GM12865 (cell line): ENCODE measurements at places on chromosomes 12 and 14.

DNA sequence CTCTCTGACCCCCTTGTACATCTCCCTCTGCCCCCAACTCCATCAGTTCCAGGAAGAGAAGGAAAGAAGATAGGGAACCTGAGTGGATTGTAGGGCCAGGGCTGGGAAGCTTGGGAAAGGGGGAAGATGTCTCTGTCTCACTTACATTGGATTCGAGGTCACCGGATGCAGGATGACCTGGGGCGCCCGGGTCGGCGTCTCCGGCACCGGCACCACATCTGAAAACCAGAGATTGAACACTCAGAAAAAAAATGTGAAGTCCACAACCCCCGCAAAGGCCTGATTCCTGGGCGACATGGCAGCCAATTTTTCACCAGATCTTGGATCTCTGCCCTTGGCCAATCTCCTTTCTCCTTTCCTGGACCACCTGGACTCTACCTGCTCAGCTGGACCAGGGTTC, 169.4 kb upstream of the NOS1 start:
- DNase-seq: no peak

DNA sequence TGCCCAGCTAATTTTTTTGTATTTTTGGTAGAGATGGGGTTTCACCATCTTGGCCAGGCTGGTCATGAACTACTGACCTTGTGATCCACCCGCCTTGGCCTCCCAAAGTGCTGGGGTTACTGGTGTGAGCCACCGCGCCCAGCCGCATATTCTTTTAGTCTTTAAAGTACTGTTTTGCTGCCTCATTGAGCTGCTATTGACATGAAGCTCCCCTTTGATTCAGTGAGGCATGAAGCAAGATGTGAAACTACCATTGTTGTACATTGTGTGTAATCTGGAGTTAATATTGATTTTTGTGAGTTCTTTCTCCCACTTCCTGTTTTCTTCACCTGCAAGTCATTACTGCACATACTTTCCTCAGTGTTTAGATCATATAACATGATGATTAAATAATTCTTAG, 80.8 kb downstream of the MNAT1 start:
- DNase-seq: peak; percentile 70

GRCh38 chr14:61188196-61188595, 92.9 kb downstream of the TMEM30B start:
- DNase-seq: peak; percentile 32

DNA sequence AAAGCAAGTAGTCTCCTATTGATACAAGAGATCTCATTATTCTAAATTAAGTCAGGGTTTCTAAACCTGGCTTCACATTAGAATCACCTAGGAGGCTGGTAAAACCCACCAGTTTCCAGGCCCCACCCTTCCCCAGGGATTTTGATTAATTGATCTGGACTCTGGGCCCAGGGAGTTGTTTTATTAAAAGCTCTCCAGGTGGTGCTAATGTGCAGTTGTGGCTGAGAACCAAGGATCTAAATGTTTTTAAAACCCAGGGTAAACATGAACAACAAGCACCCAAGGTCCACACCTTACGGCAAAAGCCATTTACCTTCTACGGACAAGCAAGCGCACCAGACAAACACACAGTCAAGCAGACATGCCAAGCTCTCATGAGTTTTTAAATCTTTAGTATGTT, 73.9 kb downstream of the SLC2A13 start:
- no peak for DNase-seq

DNA sequence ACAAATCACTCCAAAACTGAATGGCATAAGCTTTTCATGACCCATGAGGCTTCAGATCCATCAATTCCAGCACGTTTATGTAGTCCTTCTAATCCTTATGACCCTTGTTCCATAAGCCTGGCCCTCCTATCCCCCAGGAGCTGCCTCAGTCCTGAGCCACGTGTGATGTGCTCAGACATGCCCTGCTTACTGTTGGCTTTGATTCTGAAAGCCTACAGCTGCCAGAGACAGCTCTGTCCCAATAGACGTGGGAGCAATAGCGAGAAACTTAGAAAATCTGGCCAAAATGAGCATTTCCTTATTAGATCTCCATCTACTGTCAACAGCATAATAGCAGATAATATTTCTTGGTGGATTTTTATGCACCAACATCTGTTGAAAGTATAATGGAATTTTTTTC, 33.2 kb downstream of the DUSP6 start:
- no peak for DNase-seq

- no peak for DNase-seq
Observed at GRCh38 chr12:44428825-44429224, 447.3 kb downstream of the NELL2 start.

DNA sequence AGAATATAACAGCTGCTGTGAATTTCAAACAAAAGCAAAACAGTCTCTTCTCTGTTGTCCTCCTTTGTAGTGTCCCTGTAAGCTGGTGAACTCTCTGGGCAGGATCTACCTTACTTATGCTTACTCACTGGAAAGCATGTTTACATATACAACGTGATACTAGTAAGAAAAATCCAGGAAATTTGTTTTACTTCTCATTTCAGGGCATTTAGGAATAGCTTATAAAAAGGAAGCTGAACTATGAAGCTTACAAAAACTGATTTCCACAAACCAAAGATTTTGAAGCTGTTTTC, 311.0 kb downstream of the NOVA1 start:
- DNase-seq: no peak

GRCh38 chr14:104658325-104658712, 31.1 kb upstream of the INF2 start:
- DNase-seq: no peak

DNA sequence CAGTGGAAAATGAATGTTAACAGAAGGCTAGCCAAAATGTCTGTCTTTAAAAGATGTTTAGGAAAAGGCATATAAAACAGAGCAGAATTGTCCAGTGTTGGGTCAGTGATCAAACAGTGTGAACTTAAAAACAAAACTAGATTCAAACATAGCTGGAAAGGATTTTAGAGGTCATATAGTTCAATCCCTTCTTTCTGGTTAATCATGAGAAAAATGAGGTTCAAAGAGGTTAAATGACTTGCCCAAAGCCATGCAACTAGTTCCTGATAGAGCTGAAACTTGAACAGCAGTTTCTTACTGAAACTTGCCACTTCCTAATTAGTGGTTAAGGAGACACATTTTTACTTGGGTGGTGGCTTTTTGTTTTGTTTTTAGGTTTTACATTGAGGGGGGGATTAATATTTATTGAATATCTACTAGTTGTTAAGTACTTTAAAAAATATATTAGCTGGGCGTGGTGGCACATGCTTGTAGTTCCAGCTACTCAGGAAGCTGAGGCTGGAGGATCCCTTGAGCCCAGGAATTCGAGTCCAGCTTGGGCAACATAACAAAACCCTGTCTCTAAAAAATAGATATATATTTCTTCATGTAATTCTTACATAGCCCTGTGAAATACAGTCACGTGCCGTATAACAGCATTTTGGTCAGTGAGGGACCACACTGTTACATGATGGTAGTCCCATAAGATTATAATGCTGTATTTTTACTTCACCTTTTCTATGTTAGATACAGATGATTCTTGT, 20.4 kb downstream of the ACVR1B start:
- peak; percentile 59 for DNase-seq

DNA sequence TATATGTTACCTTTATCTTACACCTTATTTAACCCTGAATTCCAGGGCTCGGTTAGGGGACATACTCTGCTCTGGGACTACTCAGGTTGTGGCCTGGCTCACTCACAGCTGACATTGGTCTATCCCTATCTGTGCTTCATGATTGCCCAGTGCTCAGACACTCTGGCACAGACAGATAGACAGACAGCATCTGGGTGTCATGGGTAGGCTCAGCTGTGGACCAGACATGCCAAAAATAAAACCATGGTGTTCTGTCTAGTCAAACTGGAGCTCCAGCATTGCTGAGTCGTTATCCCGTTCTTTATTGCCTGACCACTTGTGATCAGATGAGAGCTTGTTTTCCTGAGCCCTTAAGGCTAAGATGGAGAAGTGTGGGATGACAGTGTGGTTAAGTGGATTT, 29.0 kb downstream of the FBXW8 start:
- DNase-seq: no peak

GRCh38 chr12:133130808-133131128, 341 bp downstream of the ZNF10 start:
- DNase-seq: no peak

GRCh38 chr14:91138511-91139359, 24.9 kb downstream of the DGLUCY start:
- peak; percentile 74 for DNase-seq

- no peak for DNase-seq
Observed at GRCh38 chr14:104445832-104446381, 133.7 kb upstream of the C14orf180 start.

DNA sequence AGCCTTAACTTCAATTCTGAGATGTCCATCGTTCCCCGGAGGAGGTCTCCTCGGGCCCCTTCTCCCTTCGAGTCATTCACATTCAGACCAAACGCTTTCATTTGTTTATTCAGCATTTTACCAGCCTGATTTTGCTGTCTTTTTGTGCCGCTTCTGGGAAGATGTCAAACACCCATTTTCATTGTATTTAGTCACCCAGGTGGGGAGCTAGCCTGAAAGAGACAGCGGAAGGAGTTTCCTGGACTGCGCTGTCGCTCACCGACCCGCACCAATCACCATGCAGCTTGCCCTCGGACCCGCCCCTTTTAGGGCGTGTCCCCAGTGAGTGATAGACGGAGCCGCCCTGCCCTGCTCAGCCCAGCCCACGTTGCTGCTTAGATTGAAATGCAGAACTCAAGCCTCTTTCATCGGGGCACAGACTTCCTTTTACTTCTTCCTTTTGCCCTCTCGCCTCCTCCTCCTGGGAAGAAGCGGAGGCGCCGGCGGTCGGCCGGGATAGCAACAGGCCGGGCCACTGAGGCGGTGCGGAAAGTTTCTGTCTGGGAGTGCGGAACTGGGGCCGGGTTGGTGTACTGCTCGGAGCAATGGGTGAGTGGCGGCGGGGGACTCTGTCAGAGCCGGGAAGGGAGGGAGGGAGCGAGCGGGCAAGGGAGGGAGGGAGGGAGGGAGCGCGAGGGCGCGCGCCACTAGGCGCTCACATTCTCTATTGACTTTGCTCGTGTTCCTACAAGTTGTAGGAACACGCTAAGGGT, at the start of gene PAX9:
Gene PAX9, plus strand, starts transcription at position 355 of the 752 bp plus-strand sequence. Its CDS starts 230 bp downstream, at position 585.
- DNase-seq: peak; percentile 59

GRCh38 chr12:120702637-120703036, 7.6 kb upstream of the UNC119B start:
- DNase-seq: no peak

DNA sequence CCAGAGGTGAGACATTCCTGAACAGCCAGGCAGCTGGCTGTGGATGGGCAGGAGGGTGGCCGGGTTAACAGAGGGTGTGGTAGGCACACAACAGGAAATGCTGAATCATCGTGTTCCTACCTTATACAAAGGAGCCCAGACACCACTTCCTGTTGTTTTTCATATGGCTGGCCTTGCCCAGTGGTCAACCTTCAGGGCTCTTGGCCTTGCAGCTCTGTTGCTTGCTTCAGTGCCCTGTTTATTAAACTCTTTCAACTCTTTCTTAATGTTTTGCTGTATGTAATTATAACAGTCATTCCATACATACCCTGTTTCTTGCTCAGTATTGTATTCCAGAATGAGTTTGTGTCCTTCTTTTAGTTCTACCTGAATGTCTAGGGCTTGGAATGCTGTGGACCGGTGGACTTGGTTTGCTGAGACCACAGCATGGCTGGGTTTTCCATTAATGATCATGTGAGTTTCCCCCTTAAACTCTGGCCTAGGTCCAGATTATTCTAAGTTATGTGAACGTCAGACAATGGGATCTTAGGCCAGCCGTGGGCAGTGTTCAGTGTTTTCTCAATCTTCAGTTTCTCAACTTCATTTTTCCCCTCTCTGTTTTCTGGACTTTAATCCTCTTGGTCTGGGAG, 11.9 kb downstream of the CFAP54 start:
- DNase-seq: peak; percentile 87

- no peak for DNase-seq
Observed at GRCh38 chr12:49626836-49627235, 3.5 kb downstream of the PRPF40B start.

DNA sequence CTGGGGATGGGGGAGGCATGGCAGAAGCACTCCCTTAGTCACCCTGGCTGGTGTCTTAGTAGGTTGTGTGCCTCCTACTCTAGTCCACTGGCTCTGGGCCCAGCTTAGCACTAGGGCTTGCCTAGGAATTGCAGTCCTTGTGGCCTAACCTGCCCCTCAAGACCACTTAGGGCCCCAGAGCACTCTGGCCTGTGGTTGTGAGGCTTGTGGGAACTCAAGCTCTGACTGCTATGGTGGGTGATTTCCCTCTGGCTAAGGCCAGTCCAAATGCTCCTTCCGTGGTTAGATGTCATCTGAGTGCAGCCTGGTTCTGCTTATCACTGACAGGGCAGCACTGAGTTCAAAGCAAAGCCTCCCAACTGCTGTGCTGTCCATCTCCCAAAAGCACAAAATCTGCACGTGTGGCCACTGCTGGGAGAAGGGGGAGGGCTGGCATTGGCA, 20.2 kb downstream of the FGD4 start:
- peak; percentile 20 for DNase-seq

DNA sequence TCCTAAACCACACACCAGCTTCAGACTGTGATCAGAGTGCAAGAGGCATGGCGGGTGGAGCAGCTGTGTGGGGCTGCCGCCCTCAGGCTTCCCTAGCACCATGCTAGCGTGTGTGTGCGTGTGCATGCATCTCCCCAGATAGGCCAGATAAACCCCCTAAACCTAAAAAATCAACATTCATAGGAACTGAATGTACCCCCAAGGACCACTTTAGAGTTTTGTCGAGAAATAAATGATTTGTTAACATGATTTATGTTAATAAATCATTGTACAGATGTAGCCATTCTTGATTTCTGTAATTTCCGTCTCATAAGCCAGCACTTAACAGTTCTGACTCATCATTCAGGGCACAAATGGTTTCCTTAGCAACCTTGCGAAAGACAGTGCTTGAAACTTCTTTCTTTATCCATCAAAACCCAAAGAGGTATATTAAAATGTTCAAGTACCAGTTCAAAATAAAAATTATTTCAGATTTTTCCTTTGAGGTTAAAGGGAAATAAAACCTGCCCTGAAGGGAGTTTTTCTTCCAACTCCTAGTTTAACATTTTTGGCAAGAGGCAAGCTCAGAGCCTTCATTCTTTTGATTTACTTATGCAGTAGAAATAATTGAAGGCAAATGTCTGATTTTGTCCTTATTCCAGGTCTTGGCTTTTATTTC, 206.2 kb upstream of the RGS6 start:
- DNase-seq: no peak

GRCh38 chr14:26773906-26774593, 176.2 kb upstream of the NOVA1 start:
- DNase-seq: no peak

GRCh38 chr12:114316076-114316475, 89.9 kb downstream of the TBX5 start:
- no peak for DNase-seq

DNA sequence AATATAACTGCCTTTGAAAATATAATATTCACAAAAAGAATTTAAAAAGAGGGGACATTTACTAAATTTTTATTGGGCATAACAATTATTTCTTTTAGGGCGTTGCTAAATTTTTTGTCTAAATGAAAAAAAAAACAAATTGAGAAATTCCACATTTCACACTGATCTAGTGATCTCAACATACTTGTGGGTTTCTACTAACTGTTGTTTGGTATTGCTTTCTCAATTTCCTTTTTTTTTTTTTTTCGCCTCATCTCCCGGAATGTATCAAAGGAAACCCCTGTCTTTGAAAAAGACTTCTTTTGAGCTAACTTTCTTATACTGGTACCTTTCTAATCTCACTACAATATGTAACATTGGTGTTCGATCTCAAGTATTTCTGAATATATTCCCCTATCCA, at the start of gene CLEC4D:
Gene CLEC4D, plus strand, starts transcription at position 248 of the 400 bp plus-strand sequence. CDS start 230 bp downstream, outside the sequence.
- DNase-seq: no peak

GRCh38 chr14:89720741-89721729, 233.5 kb downstream of the EFCAB11 start:
- peak; percentile 77 for DNase-seq
